Spleen (tissue), 13 donors: ENCODE measurements at places on chromosomes 6 and 20.

- no peak for DNase-seq
These were observed 34.9 kb upstream of the REV3L start for GRCh38 chr6:111517965-111518364.

GRCh38 chr6:133837801-133838349 is 51.0 kb upstream of the TCF21 start:
- DNase-seq, result peak; percentile 80

- no peak for DNase-seq
These were observed 248.6 kb downstream of the ALDH8A1 start for GRCh38 chr6:134701301-134701700.

GRCh38 chr6:72457738-72458137 is 164.1 kb upstream of the KCNQ5 start:
- no peak for DNase-seq

DNA sequence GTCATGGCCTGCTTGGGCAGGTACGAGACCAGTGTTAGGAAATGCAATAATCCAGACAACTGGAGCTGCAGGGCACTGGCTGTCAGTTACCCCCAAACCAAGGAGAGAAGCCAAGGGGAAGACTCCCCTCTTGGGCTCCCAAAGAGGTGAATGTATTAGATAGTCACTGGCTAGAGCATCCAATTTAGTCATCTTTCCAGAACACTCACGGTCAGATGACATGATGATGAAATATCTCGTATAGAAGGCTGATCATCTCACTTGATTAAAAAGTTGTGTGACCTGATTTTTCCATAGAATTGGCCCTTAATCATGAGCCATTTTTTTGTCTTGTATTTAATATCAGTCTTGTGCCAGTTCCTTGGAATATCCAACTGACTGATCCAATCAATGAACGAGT is 40.7 kb downstream of the SLC22A3 start:
- DNase-seq, result no peak

GRCh38 chr6:130182466-130182865 is 40.3 kb downstream of the SAMD3 start:
- DNase-seq, result no peak

DNA sequence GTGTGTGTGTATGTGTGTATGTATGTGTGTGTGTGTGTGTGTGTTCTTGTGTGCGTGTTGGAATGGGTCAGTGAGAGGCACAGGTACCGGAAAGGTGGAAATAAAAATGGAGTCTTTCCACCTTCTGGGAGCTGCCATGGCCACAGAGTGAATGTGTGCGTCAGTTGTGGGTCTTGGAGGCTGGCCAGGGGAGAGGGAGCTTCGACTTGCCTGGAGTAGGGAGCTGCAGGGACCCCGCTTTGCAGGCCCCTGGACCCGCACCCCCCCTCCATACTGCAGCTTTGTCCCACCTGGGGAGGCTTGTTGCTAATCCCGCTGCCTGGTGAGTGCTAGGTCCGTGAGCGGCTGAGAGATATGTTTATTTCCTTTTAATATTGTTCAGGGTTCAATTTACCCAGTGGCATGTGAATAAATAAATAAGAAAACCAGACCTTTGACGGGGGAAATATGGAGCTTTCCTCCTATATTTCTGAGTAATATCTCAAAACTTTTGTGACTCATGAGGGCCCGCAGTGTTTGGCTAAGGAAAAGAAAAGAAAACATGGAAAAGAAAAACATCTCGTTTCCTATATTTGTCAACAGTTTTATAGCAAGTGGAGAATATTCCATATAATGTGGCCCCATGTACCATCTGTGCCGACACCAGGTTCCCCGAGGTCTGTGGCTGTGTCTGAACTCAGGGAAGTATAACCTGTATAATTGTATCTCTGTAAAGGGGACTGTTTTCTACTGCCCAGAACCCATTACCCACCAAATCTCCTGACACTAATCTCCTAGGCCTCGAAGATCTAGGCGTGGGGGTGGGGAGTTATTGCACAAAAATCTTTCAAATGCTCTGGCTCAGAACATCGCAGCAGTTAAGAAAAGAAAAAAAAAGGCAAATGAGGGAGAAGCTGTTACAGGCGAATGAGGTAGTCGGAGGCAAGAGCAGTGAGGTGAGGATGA is 24.6 kb upstream of the CCDC167 start:
- DNase-seq, result no peak

DNA sequence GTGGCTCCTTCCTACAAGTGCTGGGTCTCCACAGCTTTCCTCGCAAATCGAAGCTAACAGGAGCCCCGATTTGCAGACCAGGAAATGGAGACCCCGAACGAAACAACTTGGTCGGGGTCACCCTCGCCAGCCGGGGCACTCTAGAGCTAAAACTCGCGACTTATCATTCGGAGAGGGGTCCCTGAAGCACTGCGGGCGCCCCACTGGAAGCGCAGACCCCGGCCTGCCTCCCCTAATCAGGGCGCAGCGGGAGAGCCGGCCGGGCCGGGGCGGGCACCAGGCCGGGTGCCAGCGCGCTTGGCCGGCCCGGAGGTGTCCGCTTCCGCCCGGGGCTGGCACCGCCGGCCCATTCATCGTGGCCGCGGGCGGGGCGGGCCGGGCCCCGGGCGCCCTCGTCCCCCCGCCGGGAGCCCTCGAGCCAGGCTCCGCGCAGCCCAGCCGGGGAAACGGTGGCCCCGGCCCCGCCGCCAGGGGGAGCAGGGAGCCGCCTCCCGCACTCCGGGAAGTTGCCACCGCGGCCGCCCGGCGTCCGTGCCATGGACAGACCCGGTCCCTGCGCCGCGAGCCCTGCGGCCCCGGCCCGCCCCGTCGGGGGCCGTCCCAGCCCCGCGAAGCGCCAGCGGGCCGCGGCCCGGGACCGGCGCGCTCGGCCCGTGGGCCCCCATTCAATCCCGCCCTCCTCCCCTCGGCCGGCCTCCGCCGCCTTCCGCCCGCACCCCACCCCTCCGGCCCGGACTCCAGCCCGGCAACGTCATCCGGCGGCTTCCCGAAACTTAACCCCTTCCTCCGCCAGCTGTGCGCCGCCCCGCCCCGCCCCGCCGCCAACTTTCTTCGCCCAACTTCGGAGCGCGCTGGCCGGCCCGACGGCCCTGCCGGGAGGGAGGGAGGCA is 961 bp downstream of the RRBP1 start:
- peak; percentile 98 for DNase-seq

DNA sequence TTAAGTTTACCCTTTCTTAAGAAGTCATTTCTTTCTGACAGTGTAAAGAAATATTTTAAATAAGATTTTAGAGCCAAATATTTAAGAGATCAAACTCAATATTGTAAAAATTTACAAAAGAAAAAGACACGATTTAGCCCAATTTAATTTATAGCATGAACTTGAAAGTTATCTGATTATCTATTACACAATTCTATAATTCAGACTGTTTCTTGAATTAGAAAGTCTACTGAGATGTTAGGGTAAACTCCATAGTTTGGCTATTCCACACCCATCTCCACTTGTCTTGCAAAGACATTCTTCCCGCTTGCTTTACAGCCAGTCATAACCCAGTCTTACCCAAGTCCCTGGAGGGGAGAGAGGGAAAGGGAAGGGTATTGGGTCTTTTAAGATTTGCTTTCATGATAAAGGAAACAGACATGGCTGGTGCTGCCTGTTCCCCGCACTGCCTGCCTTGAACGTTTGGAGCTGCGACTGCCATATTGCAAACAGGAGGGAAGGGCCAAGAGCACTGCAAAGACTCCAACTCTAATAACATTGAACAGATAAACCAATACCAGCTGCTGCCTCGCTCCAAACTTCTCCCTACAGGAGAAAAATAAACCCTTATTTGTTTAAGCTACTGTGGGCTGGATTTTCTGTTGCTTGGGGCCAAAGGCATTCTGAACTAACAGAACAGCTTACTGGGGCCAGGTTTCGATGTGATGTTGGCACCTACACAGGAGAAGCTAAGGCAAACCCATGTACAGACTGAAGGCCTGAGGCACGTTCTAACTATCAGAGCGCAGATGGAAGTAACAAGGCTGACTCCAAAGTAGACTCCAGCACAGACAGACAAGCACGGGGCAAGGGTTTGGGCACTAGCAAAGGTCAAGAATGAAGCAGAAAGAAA is 552.3 kb upstream of the JARID2 start:
- DNase-seq, result no peak

DNA sequence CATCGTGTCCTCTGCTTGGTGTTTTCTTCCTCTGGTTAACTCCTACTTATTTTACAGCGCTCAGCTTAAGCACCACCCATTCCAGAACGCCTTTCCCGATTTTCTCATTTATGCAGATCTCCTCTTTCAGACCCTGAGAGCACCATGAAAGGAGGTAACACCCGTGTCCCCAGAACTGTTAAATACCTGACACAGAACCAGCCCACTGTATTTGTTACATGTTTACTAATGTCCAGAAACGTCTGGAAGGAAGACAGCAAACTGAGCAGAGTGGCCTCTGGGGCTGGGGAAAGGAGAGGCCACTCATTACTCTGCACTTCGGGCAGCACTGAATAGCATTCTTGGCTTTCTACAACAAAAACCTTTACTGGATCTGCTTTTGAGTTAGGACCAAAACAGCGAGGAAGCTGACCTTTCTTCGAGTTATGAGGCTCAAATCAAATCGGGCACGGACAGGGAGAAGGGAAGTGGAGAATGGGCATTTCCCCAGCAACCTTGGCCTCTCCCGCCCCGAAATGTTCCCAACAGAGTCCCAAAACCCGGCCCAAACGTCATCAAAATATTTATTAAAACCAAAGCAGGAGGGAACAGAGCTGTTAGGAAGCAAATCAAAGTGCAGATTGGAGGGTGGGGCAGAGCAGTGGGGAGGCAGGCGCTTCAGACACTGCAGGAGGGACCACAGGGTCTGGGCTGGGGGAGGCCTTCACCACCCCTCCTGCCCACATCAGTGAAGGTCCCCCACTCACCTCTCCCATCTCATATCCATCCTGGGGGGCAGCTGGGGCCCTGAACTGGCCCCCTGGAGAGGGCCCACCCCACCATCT is 1.1 kb upstream of the NECAB3 start:
- no peak for DNase-seq

DNA sequence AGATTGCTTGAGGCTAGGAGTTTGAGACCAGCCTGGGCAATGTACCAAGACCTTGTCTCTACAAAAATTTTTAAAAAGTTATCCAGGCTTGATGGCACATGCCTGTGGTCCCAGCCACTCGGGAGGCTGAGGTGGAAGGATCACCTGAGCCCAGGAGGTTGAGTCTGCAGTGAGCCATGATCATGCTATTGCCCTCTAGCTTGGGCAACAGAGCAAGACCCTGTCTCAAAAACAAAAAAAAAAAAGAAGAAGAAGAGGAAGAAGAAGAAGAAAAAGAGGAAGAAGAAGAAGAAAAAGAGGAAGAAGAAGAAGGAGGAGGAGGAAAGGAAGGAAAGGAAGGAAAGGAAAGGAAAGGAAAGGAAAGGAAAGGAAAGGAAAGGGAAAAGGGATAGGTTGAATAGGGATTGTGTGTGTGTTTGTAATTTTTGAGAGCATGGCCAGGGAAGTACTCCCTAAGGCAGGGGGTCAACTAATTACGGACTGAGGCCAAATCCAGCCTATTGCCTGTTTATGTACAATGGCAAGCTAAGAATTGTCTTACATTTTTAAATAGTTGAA is 43.0 kb upstream of the ZNF217 start:
- no peak for DNase-seq

DNA sequence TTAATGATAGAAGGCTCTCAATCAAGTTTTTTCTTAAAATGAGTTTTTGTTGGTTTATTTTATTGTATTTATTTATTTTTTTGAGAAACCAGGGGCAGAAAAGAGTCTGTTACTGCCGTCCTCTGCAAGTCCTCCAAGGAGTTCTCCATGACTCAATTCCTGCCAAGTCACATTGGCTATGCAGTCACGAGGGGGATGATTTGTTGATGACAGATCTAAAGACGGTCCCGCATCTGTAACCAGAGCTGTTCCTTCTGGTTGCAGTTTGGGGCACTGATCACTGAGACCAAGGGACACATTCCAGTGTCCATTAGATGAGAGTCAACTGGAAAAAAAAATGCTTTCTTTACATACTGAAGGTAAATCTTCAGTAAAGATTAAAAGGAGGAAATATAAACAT is 13.9 kb upstream of the TSHZ2 start:
- DNase-seq, result no peak

DNA sequence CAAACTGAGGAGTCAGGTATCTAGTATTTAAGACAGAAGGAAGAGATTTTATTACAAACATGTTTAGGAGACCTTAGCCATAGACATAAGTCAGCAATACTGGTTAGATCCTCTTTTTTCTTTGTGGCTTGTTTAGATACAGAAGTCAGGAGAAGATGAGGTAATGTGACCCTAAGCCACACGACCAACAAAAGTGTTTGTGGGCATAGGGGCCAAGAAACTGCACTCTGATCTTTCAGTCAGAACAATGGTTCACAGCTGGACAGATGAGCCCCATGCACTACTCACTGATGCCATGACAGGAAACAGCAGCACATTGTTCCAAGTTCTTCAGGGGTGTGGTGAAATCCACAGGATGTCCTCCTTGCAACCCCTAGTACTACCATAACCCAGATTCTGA is 238.5 kb upstream of the RAB32 start:
- no peak for DNase-seq

DNA sequence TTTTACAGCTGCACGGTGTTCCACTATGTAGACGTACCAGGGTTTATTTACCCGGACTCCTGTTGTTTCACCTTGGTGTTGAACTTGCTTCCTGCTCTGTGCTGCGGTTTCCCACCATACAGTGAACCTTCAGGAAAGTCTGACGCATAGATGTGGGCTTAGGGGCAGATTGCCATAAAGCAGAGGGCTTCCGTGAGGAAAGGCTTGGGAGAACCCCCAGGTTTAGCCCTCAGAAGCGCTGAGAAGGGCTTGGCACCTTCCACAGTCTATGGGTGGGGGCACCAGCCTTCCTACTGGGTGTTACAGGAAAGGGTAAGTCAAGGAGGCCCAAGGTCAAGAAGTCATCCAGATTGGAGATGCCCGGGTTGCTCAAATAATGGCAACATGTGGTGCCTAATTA is 19.2 kb upstream of the MRPS18A start:
- DNase-seq, result no peak

DNA sequence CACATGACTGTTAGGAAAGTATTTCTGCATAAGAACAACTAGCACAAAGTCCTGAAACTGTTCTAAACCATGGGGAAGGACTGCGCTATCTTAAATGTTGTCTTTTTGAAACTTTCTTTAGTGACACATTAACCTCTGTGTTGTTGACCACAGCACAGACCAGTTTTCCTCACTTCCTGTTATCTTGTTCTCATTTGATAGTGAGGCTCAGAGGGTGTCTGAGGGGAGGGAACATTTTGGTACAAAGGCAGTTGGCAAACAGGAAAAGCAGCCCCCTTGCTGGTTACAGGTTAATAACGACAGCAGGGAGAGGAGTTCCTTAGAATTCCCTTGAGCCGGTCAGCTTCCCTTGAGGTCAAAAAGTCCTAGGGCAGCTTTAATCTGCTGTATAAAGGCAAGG is 143.5 kb upstream of the BMP2 start:
- DNase-seq, result no peak

- no peak for DNase-seq
These were observed 115.7 kb downstream of the RWDD2A start for GRCh38 chr6:83308833-83309232.
